ENCODE measurements at places on chromosomes 12 and 14.

- peak; percentile 19 for DNase-seq
Observed at GRCh38 chr14:96852823-96853422, 55.7 kb downstream of the VRK1 start.

- DNase-seq: peak; percentile 51
Observed at GRCh38 chr12:122726080-122726558, 4.5 kb downstream of the HCAR1 start.

- no peak for DNase-seq
Observed at GRCh38 chr14:105436891-105437722, 17.5 kb downstream of the MTA1 start.

- DNase-seq: no peak
Observed at GRCh38 chr12:113898466-113898865, 67.7 kb downstream of the RBM19 start.
